Adipocyte (in vitro differentiated cells): ENCODE measurements at places on chromosomes 7 and 10.

DNA sequence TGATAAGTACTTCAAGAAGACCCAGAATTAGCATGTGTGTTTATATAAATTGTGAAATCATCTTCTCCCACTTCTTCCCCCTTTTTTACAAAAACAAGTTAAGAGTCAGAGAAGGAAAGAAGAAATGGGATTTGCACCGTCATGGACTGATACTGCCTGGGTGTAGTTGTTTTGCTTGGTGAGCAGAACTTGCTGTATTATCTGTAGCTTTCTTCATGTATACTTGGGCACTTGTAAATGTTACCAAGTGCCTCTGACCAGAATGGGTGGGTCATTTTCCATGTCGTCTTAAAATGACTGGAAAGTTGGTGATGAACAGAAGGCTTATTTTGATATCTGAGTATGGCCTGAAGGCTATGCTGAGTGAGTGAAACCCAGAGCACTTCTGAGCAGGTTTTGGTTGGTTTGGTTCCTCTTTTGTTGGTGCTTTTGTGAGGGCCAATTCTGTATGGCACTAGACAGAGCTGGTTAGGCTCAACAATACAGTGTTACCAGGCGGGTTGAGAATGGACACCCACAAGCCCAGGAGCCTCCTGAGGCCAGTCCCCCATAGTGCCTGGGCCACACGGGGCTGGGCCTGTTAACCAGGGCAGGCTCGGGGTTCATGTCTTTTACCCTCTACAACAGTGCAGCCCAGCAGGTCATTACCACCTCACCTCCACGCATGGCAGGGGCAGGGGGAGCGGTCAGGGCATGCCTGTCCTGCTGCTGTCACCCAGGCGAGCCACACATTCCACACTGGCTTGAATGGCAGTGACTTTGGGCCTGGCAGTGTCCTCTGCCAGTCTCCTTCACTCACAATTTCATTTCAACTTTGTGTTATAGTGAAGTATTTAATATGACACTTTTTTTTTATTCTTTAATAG, 115.1 kb downstream of the CCNY start:
- DNase-seq = no peak

- peak; percentile 4 for DNase-seq
Observed at GRCh38 chr10:133022776-133023100, 65.0 kb upstream of the ADGRA1 start.

GRCh38 chr7:47104206-47104549, 477.7 kb downstream of the TNS3 start:
- no peak for DNase-seq

DNA sequence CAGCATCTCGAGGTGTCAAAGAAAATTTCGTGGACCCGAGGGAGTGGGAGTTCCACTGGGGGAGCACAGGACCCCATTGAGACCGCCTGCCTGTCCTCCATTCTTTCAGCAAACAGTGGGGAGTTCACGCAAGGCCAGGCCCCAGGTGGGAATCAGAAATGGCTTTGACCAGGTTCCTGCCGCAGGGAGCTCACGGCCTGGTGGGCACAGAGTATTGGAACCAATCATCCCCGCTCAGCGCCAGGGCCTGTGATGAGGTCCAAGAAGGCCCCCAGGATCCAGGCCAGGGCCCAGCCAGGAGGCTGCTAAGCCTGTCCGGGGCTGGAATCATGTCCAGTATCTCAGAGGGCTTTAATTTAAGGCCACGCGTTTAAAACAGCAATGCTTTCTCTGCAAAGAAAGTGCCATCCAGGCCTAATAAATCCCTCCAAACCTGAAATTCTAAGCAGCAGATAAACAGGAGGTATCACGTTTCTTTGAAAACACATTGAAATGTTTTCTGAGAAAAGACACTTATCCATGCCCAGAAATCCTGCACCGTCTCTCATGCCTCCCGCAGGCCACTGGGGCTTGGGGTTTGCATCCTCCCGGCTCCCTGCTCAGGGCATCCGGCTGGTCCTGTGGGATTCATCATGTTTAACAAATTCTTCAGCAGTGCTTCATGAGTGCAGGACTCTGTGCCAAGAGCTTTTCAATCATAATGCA, 125.7 kb downstream of the OAT start:
- peak; percentile 44 for DNase-seq

- no peak for DNase-seq
Observed at GRCh38 chr7:31893365-31893764, 176.8 kb downstream of the PDE1C start.

DNA sequence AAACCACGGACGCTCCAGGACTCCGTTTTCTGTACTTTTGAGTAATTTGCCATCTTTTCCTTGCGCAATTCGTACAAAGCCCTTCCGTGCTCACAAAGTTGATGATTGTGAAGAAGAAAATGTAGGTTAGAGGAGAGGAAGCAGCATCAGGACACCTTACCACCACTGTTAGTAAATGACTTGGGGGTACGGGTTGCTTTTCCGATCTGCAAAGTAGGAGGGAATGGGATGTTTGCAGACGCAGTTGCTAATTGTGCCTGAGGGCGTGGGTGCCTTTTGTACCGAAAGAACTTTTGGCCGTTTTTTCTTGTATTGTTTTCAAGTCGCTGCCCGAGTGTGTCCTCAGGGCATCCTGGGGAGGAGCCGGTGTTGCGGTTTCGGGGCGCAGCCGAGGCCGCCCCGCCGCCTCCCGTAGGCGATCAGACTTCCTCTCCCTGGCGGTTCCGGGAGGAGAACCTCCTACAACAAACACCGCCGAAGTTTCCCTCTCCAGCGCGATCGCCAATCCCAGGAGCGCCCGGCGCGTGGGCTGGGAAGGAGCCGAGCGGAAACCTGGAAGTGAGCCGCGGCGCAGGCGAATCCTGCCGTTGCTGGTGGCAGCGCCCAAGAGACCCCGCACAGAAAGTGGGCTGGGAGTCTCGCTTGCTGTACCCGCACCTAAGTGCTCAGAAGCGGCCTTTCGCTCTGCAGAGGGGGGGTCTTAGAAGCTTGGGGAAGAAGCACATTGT, 1.0 kb downstream of the PRR15 start:
- DNase-seq = peak; percentile 88

DNA sequence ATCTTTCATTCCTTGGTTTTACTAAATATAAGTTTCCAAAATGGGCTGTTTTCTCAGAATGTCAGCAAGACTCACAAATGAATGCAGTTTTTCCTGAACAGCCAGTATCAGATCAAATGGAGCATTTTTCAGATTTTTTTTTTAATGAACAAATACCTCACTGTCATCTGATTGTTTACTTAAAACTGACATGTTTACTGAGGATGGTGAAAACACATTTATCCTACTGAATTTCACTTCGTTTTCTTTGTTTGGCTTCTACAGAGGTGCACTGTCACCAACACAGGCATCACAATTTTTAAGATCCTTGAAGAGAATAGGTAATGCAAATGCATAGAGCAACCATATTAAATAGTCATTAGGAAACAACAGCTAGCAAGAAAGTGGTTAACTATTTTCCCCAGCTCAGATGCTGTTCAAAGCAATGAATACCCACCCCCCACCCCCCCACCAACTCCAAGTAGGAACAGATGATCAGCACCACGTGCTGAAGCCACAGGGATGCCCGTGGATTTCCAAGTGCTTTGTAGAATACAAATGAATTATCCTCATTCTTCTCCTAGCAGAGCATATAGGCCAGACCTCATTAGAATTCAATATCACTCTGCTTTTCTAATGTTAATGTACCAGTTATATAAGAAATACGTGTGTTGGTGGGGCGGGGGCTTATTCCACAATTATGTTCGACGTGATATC, 205.9 kb downstream of the SKAP2 start:
- no peak for DNase-seq

DNA sequence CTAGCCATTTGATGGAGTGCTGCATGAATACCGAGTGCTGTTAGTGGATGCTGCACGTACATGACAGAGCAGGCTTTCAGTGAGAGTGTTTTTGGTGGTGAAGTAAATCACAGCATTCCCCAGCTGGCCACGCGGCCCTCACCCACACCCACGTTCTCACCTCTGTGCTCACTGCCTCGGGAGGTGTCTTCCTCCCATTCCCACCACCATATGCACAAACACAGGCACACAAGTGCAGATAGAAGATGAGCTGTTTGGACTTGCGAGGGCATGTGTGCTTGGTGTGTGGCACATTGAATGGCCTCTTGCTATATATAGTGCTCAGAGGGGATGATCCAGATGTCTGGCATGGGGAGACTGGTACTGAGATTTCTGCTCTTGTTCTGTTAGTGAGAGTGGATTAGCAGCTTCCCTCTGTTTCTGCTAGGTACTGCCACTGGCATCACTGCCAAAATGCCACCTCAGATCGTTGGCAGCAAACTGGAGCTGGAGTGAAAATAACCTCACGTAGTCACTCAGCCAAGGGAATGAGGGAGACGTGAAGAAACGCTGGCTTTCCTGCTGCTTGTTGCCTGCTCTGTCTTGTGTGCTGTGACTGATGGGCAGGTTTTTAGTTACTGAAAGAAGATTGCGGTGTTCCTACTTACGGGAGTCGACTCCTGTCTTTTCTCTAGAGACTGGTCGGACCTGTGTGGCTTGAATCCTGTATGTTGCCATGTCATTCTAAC, 19.1 kb downstream of the DNAJB6 start:
- no peak for DNase-seq
